Daoy (cell line): ENCODE measurements at places on chromosomes 13 and 19. TPM values are rescaled to one million over a fixed set of nuclear protein-coding genes. Genes with fewer than 3 reads are reported as not detected.

The CABP5 gene
- total RNA-seq, result not detected in 2 replicates

The ZNF208 gene
- total RNA-seq, result 4.0 and 4.3 TPM in 2 replicates

The CD37 gene
- total RNA-seq, result not detected in 2 replicates

The KIR2DL3 gene
- total RNA-seq, result not detected in 2 replicates

The GIPR gene
- total RNA-seq, result not detected in 2 replicates

The RNF17 gene
- total RNA-seq, result not detected in 2 replicates

The GNG7 gene
- 0.23 and 0.33 TPM in 2 replicates for total RNA-seq

The GPX4 gene
- total RNA-seq, result 357 and 373 TPM in 2 replicates

The PCP2 gene
- not detected in 2 replicates for total RNA-seq

DNA sequence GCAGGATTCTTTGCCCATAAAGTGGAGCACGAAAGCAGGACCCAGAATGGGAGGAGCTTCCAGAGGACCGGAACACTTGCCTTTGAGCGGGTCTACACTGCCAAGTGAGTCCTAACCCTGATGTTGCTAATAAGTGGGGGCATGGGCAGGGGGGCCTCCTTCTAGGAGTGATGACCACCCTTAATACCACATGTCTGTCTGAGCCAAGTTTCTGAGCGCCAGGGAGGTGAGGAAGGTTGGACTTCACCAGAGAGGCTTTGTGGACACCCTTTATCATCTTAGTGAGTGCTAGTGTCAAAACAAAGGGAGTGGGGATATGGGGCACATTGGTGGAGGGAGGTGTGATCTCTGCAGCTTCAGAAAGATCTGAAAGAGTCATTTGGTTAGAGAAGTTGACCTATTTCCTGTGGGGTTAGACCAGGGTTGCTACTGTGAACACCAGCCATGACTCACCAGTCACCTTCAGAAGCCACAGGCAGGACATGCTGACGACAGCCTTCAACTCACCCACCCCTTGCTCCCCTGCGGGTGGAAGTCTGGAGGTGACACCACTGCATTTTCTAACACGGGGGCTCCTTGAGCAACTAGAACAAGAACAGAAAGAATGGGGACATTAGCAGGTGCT is 8.8 kb downstream of the ALOX5AP start:
- DNase-seq, result peak; percentile 69

- DNase-seq, result peak; percentile 83
Measured at GRCh38 chr19:7242601-7243258, 51.5 kb downstream of the INSR start.

DNA sequence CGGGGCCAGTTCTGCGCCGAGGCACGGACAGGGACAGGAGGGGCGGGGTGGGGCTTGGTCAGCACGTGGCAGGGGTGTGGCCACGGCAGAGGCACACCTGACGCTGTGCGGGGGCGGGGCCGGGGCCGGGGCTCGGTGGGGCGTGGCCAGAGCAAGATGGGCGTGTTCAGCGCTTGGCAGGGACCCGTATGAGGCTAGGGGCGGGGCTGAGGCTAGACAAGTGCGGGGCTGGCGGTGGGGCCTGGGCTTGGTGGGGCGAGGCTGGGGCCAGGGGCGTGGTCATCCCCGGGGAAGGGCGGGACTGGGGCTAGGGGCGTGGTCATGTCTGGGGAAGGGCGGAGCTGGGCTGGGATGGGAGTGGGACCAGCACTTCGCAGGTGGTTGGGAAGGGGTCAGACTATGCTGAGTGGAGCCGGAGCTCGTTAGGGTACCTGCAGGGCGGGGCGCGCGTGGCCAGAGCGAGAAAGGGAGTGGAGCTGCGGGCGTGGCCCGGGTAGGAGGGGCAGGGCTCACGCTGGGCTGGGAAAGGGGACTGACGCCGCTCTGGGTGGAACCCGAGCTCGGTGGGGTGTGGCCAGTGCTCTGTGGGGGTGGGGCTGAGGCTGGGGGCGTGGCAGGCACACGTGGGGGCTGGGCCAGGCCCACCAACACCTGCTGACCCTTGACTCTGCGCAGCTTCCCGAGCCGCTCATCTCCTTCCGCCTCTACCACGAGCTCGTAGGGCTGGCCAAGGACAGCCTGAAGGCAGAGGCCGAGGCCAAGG is 12.8 kb downstream of the POLR2E start:
- peak; percentile 73 for DNase-seq

GRCh38 chr13:23707674-23708073 is 137.5 kb downstream of the TNFRSF19 start:
- DNase-seq, result peak; percentile 21

DNA sequence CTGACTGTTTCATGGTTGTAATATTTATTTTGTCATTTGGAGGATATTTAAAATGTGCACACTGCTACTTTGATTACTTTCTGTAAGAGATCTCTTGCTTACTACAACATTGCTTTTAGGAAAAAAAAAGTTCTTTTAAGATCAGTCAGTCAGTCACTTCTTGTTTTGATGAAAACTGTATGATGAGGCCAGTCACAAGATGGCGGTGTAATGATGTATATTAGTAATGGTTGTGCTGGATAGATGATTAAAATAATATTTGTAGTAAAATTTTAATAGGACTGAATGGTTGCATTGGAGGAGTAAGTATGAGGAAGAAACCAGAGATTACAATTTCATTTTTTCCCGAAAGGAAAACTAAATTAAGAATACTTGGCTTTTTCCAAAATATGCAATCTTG is 2411.1 kb downstream of the PCDH9 start:
- DNase-seq, result no peak

- DNase-seq, result no peak
Measured at GRCh38 chr13:112653071-112653470, 36.8 kb upstream of the ATP11A start.

- DNase-seq, result peak; percentile 19
Measured at GRCh38 chr13:40438999-40439797, 227.2 kb downstream of the FOXO1 start.

DNA sequence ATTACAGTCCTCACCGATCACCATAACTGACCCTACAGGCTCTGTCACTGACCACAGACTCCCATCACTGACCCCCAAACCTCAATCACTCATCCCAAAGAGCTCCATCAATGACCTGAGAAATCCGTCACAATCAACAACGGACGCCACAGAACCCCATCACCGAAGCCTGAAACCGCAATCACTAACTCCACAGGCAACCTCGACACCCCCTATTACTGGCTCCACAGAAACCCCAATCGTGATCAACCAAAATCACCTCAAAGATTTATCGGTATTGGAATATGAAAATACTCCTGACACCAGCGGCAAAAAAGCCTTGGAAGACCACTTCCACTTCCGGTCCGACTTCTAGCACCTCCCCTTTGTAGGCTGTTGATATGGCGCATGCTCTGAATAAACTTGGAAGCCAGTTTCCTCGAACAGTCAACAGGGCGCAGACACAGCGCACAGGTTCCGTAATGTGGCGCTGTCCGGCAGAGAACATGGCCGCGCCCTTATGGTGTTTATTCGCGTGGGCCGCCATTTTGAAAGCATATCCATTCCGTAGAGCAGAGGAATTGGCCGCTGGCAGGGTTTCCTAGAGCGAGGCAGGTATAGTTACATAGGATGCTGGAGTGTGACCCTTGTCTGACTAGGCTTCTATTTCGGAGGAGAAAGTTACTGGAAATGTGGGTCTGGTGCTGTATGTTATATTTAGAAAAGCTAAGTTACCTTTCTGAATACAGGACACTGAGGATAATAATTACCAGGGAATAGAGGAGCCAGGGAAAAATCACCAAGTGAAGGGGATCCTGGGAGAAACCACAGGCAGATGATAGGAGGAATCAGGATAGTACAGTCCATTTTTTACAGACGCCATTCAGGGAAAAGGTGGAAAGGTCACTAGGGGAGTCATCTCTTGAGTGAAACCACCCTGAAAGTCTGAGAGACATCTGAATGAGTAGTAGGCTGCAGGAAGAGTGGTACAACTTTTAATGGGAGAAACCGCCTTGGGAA is at the start of gene ZNF585A:
Gene ZNF585A, minus strand, starts transcription at position 328 of the 999 bp plus-strand sequence. CDS start 2,785 bp downstream, outside the sequence.
- DNase-seq, result peak; percentile 94

- DNase-seq, result no peak
Measured at GRCh38 chr13:93336728-93337127, 110.1 kb downstream of the GPC6 start.

DNA sequence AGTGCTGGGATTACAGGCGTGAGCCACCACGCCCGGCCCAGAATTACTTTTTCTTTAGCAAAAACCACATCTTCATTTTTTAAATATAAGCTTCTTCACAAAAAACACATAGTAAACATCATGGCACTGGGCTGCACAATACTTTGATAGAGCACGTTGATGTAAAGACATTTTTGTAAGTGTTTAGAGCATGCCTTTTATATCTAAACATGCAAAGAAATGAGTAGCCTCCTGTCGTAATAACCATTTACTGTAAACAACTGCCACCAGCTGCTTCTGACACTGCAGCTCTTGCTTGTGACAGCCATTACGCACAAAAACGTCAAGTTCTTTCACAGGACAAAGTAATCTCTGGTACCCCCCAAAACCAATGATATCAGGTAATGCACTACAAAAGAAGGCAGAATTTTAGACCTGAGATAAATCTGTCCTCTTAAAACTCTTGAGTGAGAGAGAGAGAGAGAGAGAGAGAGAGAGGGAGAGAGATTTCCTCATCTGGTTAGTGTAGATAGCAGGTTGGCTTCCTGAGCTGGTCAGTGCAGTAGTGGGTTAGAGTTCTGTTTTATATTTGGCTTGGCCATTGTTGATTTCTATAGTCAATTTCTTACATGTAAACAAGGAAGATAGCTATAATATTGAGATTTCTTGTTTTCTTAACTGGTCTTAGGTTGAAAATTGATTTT is 6.7 kb upstream of the ZNF548 start:
- DNase-seq, result no peak

DNA sequence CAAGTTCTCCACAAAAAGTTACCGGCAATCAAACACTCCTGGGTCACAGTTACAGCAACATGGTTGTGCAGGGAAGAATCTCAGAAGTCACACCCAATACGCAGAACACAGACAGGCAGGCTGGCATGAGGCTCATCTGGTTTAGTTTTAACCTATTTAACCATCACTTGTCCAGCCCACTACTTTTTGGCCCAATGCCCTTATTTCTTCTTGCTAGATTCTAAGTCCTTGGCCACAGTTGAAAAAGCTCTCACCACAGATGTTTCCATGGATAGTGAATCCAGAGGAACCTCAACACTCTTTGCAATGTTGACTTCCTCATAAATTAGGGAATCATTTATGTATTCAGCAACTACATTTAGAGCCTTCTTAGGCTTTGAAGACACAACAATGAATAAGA is 50.7 kb upstream of the FNDC3A start:
- no peak for DNase-seq

- DNase-seq, result no peak
Measured at GRCh38 chr19:18649371-18650020, 12.7 kb downstream of the KLHL26 start.

- no peak for DNase-seq
Measured at GRCh38 chr19:11267316-11268085, 5.2 kb upstream of the DOCK6 start.

DNA sequence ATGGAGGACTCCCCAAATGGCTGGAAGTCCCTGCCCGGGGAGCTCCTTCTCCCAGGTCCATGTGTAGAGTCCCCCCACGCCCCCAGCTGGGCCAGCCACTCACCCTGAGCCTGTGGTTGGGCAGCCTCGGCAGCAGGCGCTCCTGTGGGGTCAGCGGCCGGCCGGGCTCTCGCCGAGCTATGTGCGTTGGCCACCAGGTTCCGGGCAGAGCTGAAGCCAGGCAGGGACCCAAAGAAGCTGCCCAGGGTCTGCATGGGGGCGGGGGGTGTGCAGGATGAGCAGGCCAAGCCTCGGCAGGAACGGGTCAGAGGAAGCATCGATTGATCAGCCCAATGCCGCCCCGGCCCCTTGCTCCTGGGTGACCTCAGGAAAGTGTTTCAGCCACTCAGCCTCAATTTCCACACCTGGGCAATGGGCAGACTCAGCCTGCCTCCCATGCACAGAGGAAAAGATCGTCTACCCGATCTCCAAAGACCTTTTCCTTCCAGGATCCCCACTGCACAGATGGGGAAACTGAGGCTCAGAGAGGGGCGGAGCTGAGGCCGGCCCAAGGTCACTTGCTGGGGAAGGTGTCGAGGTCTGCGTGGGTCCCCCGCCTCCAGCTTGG is 732 bp downstream of the PLIN4 start:
- DNase-seq, result no peak

- no peak for DNase-seq
Measured at GRCh38 chr13:111080642-111081041, 34.5 kb upstream of the ARHGEF7 start.

GRCh38 chr19:33673258-33673875 is 51.6 kb downstream of the CHST8 start:
- DNase-seq, result no peak

- DNase-seq, result no peak
Measured at GRCh38 chr13:98959291-98959690, 18.6 kb downstream of the DOCK9 start.

GRCh38 chr13:95858286-95859075 is 181.5 kb downstream of the DNAJC3 start:
- DNase-seq, result no peak

DNA sequence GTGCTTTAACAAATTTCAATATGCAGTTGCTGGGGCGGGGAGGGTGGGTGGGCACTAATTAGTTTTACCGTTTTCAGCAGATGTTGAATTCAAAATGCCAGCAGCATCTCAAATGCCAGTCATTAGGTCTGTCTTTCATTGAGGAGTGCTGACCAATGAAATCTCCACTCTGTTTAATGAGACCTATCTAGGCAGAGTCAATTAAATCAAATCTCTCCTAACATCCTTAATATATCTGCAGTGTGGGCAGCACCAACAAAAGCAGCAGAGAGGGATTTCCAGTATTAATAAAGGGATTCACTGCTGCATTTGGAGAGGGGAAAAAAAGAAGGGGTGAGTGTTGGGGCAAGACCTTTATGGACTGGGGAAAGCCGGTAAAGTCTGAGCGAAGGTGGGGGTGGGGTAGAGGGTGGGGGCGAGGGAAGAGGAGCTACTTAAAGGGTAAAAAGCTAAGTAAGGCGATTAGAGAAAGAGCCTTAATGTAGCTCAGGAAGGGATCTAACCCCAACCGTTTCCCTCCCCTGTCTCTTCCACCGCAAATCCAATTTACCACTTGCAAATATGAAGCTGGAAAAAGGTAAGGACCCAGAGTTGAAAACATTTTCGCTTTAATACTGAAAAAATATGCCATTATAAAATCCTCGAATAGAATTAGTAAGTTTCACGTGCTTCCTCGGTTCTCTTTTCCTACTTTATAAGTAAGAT is 4.5 kb downstream of the SLITRK1 start:
- DNase-seq, result no peak

- peak; percentile 44 for DNase-seq
Measured at GRCh38 chr19:10191347-10191746, 3.4 kb downstream of the DNMT1 start.
